Left ventricle myocardium inferior (tissue), 1 donor: ENCODE measurements at places on chromosomes 5 and 9. TPM values are rescaled to one million over a fixed set of nuclear protein-coding genes. Genes with fewer than 3 reads are reported as not detected.

REEP5 gene
- 137 TPM for total RNA-seq

NR2F1 gene
- total RNA-seq: 0.47 TPM

BHMT gene
- not detected for total RNA-seq

DNA sequence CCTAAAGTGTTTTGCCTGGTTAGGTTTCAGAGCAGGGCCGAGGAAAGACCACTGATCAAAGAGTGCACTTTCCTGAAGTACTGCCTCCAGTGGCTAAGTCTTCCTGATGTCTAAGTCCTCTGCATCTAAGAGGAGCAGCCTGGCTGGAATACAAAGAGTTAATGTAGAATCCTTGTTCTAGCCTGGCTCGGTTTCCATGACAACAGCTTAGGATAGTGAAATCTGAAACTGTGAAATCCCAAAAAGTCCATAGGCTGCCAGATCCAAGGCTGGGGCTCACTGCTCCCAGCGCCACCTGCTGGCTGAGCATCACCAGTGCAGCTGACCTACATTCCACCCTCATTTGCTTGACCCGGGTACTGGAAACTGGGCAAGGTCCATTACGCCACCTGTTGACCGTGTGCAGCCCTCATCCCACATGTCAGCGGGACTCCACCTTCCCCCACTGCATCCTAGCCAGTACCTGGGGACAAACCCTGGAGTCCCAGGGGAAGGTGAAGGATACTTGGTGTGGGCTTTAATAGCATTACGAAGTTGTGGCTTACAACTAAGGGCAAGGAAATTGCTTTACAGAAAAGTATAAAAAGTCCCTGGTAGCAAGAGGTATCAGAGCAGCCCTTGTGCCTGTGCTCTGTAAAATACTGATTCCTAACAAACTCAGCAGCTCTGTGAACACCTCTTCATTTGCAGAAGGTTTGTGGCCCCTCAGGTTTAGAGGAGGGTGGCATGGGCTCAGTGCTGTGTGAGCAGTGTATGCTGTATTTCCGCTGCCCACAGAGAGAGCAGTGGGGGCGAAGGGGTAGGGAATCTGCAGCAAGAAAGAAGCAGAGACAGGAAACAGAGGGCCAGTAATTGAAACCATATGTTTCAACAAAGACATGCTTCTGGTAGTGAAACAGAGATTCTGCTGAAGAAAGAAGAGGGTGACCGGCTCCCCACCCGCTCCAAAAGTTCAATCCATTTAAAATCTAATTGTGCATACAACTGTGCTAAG is 36.0 kb downstream of the PCDHGC5 start:
- DNase-seq: peak; percentile 86

DNA sequence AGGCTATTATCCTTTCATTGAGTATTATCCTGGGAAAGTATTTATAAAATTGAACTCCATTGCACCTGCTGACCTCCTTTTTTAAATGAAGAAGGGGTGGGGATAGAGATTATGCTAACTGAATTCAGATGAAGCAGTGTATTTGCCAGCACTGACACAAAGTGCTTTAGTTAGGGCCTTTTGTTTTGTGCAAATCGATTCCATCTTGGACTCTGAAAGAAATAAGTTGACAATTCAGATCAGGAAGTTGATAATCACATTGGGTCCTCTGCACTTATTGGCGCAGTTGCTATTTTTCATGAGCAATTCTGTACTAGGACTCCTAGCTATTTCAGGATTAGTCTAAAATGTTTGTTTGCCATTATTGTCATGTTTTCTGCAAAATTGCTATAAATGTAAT is 101.6 kb upstream of the FSD1L start:
- DNase-seq: no peak

DNA sequence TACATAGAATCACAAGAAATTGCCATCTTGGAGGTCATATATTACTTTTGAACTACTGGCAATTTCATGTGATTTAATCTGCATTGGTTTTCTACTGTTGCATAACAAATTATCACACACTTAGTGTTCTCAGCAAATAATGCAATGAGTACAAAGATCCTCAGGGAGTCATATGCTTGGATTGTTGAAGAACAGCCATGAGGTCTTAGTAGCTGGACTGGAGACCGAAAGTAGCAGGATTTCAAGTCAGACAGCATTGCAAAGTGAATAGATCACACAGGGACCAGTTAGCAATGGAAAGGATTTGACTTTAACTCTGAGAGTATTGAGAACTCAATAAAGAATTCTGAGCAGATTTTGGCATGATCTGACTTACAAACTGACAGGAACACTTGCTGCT is 32.2 kb upstream of the FRMD3 start:
- DNase-seq: no peak

- DNase-seq: no peak
These were observed 93.7 kb downstream of the C9orf152 start for GRCh38 chr9:110114086-110114858.

DNA sequence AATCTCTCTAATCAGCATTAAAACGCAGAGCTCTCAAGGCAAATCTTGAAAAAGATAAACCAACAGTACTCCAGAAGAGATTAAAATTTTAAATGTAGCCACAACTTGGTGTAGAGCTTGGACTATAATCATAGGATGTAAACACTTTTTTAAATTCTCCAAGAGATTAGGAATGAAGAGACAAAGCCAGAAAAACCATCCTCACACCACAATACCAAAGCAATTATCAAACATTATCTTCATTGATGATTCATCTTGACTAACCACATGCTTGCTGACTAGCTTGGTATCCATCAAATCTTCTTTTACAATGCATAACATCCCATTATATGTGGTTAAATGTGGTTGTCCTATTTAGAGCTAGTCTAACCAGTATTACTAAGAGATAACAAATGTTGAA is 815.1 kb downstream of the TLE1 start:
- DNase-seq: no peak

GRCh38 chr5:171453056-171453725 is 33.7 kb downstream of the FGF18 start:
- no peak for DNase-seq

- no peak for DNase-seq
These were observed 10.7 kb downstream of the GAPT start for GRCh38 chr5:58501778-58502417.
